ENCODE measurements at places on chromosomes 16 and 17.

DNA sequence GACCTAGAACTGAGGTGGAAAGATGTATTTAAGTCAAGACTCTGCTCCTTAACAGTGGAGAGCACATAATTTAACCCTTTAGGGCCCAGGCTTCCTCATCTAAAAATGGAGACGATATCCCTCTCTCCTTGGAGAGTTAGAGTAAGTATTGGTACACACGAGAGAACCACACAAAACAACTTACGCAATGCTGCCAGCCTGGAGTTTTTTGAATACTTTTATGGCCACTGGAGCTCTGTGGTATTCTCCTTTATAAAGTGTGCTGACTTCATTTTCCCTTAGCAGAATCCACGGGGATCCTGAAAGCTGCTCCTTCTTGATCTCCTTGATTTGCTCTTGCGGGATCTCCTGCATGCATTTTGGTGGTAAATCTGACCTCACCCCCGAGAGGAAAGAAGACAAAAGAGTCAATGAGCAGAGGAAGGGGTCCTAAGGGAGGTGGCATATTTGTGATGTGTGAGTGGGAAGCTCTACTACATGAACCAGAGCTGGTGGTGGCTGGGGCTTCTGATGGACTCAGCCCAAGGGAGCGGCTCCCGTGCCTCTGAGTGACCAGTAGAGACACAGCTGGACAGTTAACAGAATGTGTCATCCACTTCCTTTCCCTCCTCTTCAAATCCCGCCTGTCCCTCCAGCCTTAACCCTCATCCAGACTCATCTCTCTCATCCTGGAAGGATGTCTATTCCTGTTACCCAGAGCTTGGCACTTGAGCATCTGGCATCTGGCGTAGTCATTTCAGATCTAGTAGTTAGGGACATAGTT lies 9.4 kb downstream of the MLKL start:
- no peak for DNase-seq

DNA sequence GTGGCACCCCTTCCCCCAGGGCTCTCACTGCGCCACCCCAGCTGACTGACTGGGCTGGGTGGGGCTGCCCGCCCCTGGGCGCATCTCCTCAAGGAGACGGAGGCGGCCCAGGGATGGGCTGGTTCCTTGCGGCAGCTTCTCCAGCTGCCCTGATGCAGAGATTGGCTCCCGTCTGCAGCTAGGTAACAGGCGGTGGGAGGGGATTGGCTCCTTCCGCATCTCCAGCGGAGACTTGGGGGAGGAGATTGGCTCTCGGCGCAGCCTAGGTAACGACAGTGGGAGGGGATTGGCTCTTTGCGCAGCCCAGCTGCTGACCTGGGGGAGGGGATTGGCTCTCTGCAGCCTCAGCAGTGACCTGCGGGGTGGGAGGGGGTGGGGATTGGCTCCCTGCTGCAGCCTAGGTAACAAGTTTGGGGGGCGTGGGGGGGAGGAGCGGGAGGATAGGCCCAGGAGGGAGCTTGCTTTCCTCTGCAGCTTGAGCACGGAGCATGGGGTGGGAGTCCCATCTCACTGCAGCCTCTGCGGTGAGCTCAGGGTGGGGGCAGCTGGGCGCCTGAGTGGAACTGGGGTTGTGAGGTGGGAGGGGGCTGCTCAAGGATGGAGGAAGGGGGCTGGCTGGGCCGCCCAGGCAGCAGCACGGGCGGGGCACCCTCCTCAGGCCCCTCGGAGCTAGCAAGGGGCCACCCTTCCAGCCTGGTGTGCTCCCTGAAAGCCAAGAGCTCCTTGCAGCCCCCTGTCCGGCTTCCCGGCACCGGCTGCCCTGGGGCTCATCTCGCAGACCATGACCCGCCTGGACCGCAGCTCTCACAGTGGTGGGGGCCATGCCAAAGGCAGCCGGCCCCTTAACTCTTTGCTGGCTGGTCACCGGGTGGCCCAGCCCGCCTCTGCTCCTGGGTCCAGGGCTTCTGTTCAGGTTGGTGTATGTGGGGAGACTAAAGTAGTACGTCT lies 6.4 kb downstream of the NFE2L1 start:
- no peak for DNase-seq

DNA sequence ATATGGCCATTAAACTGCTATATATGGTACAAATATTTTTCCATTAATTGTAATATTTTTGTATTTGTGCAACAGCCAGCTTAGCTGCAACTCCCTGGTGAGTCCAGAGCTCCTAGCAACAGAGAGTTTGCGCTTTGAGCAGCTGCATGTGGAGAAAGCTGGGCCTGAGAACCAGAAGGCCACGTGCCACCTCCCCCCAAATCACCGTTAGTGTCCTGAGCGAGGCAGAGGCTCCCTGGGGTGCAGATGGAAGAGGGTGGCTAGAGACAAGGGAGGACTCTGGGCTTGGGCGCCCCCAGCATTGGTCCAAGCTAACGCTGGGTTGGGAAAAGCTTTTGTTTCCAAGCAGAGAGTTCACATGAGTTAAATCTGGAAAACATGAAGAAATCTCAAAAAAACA lies 41.6 kb downstream of the HSBP1 start:
- no peak for DNase-seq

DNA sequence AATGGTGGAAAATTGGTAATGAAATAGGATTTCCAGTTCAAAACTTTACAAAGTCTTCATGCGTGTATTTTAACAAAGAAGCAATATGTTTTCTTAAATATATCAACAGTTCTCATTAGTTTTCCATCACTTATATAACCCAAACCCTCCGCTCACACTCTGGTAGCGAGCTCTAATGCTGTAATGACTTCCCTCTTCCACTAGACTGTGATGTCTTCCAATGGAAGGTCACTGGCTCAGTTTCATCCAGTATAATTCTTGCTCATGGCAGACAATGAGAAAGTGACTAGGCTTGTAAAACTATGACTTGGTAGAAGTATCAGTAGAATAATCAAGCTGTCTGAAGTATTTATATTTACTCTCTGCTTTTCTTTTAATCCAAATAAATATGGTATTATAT lies 32.8 kb downstream of the NETO2 start:
- no peak for DNase-seq

GRCh38 chr16:19132255-19132654 lies 18.5 kb downstream of the ITPRIPL2 start:
- DNase-seq, result no peak

DNA sequence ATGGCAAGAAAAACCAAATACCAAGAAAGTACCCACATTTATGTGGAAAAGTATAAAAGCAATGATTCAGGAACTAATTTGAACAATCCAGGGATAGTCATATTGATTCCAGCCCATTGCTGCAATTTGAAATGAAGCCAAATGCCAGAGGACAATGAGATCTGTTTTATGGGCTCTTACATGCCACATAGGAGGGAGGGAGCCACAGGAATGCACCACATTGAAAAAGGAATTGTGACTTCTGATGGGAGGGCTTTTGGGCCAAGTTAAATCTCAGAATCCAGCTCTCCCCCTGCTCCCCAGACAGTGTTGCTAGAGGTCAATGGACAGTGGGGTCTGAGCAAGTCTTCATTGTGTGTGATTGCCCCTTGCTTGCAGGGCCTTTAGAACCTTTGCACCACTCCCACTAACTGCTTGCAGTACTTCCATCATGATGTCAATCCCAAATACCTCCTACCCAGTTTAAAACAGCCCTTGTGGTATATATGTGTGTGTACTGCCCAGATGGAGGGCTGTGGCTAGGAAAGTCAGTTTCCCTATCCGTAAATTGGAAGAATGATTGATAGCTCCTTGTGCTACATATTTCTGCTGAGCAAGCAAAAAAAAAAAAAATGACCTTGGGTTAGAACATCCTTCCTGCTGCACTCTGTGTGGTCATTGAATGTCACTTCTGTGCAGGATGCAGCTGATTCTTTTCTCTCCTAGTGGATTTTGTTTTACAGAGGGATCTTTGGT lies 406.8 kb downstream of the UTP18 start:
- no peak for DNase-seq

- no peak for DNase-seq
These were observed 1.4 kb downstream of the AOC3 start for GRCh38 chr17:42852351-42852750.

- no peak for DNase-seq
These were observed 312.8 kb downstream of the FOXL1 start for GRCh38 chr16:86891121-86891520.

DNA sequence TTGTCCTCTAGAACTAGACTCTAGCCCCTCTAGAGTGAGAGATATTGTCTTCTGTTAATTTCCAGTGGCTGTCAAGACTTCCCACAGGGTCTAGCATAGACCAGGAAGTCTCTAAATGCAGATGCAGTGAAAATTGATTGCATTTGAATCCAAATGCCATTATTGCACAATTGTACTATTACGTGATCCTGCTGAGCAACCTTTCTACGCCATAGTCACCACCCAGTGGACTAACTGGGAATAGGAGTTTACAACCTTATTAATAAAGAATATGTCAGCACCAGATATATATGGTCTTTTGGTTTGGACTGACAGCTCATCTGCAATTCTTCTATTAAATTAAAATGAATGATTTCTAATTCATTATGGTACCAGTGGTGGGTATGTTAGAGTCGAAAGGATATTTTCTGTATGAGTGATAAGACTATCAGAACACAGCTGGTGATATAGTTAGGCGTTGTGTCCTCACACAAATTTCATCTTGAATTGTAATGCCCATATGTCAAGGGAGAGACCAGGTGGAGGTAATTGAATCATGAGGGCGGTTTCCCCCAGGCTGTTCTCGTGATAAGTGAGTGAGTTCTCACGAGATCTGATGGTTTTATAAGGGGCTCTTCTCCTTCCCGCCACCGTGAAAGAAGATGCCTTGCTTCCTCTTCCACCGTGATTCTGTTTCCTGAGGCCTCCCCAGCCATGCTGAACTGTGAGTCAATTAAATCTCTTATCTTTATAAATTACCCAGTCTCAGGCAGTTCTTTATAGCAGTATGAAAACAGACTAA lies 138.9 kb upstream of the CA10 start:
- no peak for DNase-seq

DNA sequence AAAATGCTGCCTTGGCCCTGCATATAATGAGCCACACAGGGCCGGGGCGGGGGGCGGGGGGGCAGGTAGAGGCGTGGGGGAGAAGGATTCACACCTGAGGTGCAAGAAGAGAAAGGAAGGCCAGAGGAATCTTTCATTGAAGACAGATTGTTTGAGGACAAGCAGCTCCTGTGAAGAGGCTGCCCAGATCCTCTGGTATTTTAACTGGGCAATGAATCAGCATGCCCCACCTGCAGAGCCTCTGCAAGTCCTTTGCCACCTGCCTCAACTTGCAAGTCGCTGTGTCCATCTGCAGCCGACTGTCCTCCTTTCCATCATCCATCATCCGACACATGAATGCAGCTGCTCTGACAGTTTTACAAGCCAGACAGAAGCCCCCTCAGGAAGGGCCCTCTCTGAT lies 1.2 kb upstream of the SOST start:
- DNase-seq, result no peak

All from stimulated activated CD8-positive, alpha-beta memory T cell treated with anti-CD3 and anti-CD28 coated beads, Interleukin-4, amount 100 ng/mL, for 4 hours (primary cell).